ENCODE measurements at places on chromosomes 2 and 18. TPM values are rescaled to one million over a fixed set of nuclear protein-coding genes. Genes with fewer than 3 reads are reported as not detected.

The COPS8 gene
- polyA plus RNA-seq, result 63.0 TPM

GRCh38 chr2:160515120-160515519 is 21.5 kb upstream of the RBMS1 start:
- no peak for DNase-seq

The VWC2L gene
- polyA plus RNA-seq, result not detected

- DNase-seq, result peak; percentile 22
Measured at GRCh38 chr2:15747603-15748471, 156.2 kb downstream of the DDX1 start.

DNA sequence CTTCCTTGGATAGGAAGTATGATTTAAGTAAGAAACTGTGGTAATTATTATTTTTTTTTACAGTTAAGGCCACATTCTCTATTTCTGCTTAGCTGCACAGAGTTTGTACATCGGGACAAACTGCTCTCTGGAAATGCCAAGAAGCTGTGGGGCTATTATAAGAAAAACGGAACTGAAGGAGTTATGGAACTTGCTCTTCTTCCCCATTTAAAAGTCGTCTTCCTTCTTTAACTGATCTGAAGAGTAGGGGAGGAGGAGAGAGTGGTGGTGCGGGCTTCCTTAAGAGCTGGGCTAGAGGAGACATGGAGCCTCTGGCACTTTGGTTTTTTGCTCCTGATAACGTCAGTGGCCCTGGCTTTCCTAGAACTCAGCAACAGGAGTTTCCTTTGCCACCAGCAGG is 54.4 kb downstream of the RAB31 start:
- DNase-seq, result no peak

GRCh38 chr2:107525406-107525805 is 301.3 kb upstream of the RGPD4 start:
- peak; percentile 73 for DNase-seq

DNA sequence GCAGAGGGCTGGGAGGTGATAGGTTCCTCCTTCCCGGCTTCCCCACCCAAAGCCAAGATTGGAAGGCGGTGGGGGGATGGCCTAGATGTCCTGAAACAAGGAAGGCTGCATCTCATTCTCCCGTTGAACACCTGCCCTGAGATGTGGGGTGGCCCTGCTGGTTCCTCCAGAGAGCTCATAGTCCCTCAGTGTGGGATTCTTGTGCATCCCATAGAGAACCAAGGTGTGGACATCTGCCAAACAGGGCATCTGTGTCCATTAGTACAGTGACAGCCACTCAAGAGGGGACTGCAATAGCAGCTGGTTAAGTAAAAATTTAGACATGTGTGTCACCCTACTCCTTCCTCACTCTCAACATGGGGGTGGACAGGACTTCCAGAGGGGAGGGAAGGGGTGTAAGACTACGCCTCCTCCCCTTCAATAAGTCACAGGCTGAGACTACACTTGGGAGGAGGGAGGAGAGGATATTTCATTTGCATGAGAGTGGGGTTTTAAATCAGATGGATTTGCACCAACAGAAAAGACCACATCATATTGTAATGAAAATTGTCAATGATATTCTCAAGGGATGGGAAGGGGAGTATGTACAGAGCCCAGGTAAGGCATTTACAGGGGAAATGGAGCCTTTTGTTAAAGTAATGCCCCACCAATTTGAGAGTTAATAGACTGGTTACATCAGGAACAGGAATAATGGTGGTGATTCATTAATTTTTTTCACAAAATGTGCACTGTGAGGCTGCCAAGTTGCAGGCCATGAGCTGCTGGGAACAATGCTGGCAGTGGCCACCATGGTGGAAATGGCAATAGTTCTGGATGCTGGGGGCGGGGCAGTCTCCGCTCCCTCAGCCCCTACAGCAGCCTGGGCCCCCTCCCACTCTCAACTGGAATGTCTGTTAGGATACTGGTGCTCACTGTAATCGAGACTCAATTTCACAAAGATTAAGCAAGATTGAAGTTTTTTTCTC is 80.6 kb downstream of the TEX51 start:
- no peak for DNase-seq

The SAG gene
- 0.04 TPM for polyA plus RNA-seq

GRCh38 chr18:49155410-49155809 is 204.6 kb upstream of the SMAD7 start:
- no peak for DNase-seq

The DUSP2 gene
- polyA plus RNA-seq, result 2.6 TPM

- no peak for DNase-seq
Measured at GRCh38 chr2:37976411-37976810, 51.3 kb downstream of the RMDN2 start.
